ENCODE measurements at places on chromosomes 2 and 18.

GRCh38 chr2:228700638-228701037 lies 519.2 kb upstream of the SPHKAP start:
- DNase-seq = no peak

DNA sequence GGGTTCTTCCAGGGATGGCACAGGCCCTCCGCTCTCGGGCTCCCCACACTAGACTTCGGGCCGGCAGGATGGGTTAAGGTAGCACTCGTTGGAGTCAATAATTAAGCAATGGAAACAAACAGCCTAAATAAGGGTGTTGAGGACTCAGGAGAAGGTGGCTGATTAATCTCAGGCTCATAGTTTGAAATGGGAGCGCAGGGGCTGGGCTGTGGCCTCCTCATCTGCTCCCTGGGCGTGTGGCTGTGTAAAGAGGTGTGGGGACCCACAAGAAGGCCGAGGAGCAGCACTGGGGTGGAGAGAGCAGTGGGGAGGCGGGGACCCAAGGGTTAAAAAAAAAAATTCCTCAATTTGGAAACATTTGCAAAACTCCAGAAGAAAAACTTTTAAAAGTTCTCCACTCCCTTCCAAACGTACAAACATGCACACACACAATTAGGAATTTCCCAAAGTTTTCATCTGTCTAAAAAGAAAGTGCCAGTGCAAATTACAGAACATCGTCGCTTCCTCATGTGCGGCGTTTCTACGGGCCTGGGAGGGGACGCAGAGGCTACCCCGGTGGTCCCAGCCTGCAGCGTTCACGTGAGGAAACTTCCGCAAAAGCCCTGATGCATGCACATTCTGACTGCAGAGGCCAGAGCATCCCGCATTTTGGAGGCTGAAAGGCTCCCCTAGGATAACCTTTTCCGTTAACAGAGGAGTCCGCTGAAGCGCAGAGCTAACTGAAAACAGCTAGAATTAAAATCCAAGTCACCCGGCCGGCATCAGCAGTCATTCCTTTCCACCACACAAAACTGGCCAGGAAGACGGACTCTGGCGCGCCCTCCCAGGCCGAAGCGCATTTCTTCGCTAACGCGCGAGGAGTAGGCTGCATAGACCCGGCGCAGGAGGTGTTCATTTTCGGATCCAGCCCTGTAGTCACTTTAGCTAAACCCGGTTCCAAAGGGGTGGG lies 1.0 kb upstream of the TUBB6 start:
- no peak for DNase-seq

- DNase-seq = no peak
Measured at GRCh38 chr2:224442071-224442967, 40.4 kb upstream of the FAM124B start.

GRCh38 chr2:100113990-100114433 lies 28.4 kb downstream of the AFF3 start:
- DNase-seq = no peak

- DNase-seq = no peak
Measured at GRCh38 chr18:56921896-56922480, 224.9 kb upstream of the BOD1L2 start.

- no peak for DNase-seq
Measured at GRCh38 chr2:239691720-239692119, 290.9 kb upstream of the HDAC4 start.
